ENCODE measurements at places on chromosomes 16 and 17.
A peak's percentile ranks its signal among the peaks of the same experiment; 100 is the strongest.

DNA sequence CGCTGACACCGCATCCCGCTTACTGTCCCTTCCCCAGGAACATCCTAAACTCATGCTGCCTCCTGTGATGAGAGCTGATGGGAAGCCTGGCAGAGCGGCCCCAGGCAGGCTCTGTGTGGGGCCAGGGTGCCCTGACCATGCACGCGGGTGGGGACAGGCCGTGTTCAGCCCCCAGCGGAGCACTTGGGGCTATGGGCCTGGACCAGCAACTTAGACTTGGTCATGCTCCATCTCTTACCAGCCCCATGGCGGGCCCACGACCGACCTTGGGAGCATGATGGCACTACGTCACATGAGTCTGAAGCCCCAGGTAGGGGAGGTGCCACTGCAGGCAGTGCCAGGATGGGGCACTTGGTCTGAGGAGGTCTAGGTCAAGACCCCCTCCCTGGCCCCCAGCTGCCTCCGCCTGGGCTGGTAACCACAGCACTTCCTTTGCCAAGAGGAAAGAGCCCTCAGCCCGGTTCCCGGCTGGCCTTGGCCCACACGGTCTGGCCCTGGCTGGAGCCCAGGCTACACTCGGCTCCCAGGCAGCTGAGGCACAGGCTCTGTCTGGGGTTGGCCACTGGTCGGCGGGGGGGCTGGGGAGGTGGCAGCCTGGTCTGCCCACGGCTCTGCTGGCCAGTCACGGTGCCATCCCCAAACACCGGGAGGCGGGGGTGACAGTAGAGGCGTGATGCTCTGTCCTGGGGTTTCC is 25.7 kb downstream of the BAHCC1 start:
- no peak for DNase-seq

- DNase-seq, result peak; percentile 17
Measured at GRCh38 chr16:69762814-69763598, 874 bp downstream of the WWP2 start.

DNA sequence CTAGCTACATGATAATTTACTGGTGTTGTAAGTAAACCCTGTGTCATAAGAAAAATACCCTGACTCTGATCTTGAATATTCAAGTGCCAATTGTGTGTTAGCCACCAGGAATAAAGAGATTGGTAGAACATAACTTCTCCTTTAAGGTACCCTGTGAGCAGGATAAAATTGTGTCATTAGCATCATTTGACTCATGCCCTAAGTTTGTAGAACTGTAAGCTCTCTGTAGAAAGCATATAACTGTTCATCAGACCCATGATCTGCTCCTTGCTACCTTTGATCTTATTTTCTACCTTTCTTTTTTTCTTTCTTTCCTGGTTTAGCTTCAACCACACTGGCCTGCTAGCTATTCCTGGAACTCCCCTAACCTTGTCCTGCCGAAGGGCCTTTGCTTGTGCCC is 35.8 kb downstream of the PTRH2 start:
- no peak for DNase-seq

DNA sequence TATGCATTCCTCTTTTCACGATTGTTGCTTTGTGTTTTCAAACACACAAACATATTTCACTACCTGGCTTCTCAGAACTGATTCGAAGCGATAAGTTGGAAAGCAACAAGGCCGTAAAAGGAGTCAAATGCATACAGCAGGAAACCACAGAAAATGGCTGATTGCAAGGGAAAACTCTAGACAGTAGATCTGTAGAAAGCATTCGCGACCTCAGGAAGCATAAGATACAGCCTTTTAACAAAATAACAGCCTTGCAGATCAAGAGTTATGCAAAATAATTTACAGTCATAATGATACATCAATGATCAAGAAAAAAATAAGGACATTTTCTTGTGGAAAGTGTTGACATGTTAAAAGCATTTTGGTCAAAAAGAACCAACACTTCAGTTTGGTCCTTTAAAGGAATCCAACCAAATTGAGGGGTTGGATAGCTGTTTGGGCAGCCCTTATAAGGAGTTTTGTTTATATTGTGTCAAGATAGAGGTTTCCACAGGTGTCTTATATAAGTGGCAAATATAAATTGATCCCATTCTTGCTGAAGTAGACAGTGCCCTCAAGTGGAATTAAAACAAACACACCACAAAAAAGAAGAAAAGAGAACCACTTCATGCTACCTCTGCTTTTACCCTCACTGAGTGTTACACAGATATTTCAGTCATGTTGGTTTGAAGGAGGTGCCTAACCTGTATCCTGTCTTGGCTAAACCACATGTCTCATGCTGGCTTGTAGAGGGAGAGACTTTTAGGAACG is 5.5 kb downstream of the CYLD start:
- DNase-seq, result no peak

DNA sequence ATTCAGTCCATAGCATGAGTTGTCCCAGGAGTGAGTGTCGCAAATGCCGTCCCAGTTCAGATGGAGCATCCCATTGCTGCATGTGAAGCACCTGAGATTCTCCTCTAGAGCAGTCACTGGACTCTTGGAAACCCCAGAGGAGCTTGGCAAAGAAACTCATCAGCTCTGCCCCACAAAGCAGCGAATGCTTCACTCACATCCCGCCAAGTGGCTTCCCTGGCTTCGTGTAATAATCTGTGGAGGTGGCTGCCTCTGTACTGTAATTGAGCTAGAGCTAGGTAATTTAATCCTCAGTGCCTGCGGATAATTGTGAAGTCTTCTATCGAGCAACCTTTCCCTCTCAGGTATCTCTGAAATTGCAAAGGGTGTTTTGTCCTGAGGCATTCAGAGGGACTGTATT is 107.1 kb downstream of the SNX29 start:
- DNase-seq, result no peak

DNA sequence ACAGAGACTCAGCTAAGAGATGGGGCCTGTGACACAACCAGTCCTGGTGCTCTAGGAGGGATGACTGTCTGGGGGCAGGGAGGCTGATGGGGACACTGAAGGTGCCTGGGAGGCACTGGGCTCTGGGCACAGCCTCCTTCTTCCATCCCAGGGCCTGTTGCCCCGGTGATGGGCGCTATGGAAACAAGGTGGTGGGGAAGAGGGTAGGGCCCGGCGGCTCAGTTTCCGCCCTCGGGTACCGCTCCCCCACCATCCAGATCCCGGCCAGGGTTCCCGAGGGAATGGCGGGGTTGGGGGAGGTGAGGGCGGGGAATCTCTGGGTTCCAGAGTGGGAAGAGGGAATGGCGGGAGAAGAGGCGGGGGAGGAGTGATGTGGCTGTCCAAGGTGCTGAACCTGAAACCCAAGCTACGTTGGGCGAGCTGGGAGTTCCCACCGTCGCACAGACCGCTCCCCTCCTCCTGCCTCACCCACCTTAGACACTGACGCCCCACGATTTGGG is 981 bp downstream of the KCNH4 start:
- DNase-seq, result peak; percentile 51

GRCh38 chr17:75504347-75505151 is 10.8 kb downstream of the CASKIN2 start:
- DNase-seq, result no peak

All from fibroblast of skin of right biceps (primary cell).